C1 segment of cervical spinal cord (tissue), 14 donors: ENCODE measurements at places on chromosomes 5 and 9.
A peak's percentile ranks its signal among the peaks of the same experiment; 100 is the strongest.

DNA sequence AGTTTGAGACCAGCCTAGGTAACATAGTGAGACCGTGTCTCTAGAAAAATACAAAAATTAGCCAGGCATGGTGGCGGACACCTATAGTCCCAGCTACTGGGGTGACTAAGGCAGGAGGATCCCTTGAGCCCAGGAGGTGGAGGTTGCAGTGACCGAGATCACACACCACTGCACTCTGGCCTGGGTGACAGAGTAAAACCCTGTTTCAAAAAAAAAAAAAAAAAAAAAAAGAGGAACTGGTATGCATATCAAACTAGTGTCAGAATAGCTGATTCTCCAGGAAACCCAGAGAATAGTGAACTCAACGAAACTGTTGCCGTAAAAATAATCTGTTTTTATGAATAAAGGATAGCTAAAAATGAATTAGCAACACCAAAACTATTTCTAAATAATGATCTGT is 126.6 kb upstream of the BASP1 start:
- no peak for DNase-seq

DNA sequence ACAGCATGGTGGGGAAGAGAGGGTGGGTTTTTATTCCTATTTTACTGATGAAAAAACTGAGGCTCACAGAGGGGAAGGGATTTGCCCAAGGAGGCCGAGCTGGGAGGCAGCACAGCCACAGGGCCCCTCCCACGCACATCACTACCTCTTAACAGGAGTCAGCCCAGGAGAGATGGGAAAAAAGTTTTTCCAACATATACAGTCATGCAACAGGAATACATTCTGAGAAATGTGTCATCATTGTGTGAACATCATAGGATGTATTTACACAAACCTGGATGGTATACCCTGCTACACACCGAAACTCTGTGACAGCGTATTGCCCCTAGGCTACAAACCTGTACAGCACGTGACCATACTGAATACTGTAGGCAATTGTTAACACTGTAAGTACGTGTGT is 11.6 kb downstream of the TRAF1 start:
- no peak for DNase-seq

GRCh38 chr5:101590384-101590783 is 687.3 kb upstream of the ST8SIA4 start:
- no peak for DNase-seq

DNA sequence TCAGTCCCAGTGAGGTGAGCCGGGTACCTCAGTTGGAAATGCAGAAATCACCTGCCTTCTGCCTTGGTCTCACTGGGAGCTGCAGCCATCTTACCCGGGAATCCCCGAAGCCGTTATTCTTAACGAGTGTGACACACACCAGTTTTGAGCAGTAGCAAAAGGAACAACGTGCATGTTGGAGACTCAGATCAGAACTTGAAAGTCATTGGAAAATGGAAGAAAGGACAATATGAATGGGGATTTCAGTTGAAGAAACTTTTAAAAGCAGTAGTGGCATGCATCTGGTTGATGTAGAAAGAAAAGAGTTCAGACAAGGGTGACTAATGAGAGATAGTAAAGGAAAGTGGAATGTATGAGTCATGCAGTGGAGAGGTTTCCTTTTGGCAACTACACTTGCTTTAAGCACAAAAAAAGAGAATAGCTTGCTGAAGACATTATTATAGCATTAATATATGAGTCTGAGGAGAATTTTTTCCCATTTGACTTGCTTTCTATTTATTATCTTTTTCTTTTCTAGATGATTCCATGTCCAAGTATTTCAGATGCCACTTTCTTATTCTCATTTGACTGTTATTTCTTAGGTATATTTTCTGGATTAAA is 44.4 kb upstream of the ANKDD1B start:
- no peak for DNase-seq

DNA sequence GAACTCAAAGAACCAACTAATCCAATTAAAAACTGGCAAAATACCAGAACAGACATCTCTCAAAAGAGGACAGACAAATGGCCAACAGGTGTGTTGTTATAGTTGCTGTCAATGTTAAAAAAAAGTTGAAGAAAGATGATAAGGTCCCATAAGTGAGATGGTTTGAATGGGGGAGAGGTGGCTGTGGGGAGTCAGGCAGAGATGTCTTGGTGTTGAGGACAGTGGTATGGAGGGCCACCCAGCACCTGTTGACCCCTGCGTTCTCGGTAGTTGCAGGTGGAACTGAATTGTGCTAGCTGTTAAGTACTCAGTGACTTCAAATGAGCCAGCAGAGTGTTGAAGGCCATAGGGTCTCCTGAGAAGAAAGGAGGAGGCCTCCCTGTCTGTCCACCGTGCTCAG is 55.9 kb upstream of the PITX1 start:
- no peak for DNase-seq

GRCh38 chr9:2620919-2621721 is 467 bp upstream of the VLDLR start:
- peak; percentile 74 for DNase-seq

- DNase-seq, result no peak
These were observed 153.3 kb downstream of the PJA2 start for GRCh38 chr5:109256486-109256885.

DNA sequence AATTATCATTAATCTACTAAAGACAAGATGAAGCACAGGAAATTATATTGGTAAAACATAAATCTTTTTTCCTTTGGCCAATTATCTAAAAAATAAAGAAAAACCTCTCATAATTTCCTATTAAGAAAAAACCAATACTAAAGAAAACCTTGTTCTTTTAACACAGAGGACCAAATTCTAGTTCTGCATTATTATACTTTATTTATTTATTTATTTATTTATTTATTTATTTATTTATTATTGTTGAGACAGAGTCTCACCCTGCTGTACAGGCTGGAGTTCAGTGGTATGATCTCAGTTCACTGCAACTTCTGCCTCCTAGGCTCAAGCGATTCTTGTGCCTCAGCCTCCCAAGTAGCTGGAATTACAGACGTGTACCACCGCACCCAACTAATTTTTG is 377.8 kb upstream of the ADAMTS16 start:
- DNase-seq, result no peak

GRCh38 chr5:122165559-122166078 is 36.3 kb downstream of the ZNF474 start:
- no peak for DNase-seq

- no peak for DNase-seq
These were observed 2.4 kb upstream of the EXOC3 start for GRCh38 chr5:440401-441201.

- DNase-seq, result peak; percentile 12
These were observed 111.8 kb downstream of the CARTPT start for GRCh38 chr5:71830681-71831539.

- no peak for DNase-seq
These were observed 82.2 kb upstream of the RFX3 start for GRCh38 chr9:3608011-3608410.

- DNase-seq, result no peak
These were observed 1167.6 kb downstream of the CDH12 start for GRCh38 chr5:21685522-21685921.

GRCh38 chr5:162514116-162514515 is 446.5 kb downstream of the GABRG2 start:
- DNase-seq, result no peak
